ENCODE measurements at places on chromosomes 6 and 20. TPM values are rescaled to one million over a fixed set of nuclear protein-coding genes. Genes with fewer than 3 reads are reported as not detected.

The PGC gene
- total RNA-seq = under 0.01 TPM

The SALL4 gene
- 0.41 TPM for total RNA-seq

The OR2J3 gene
- not detected for total RNA-seq

The TOX2 gene
- total RNA-seq = 0.41 TPM

The PDE7B gene
- total RNA-seq = 16.3 TPM

The RALY gene
- 48.5 TPM for total RNA-seq

The TRIM31 gene
- total RNA-seq = not detected
